ENCODE measurements at places on chromosomes 6 and 20.
A peak's percentile ranks its signal among the peaks of the same experiment; 100 is the strongest.

DNA sequence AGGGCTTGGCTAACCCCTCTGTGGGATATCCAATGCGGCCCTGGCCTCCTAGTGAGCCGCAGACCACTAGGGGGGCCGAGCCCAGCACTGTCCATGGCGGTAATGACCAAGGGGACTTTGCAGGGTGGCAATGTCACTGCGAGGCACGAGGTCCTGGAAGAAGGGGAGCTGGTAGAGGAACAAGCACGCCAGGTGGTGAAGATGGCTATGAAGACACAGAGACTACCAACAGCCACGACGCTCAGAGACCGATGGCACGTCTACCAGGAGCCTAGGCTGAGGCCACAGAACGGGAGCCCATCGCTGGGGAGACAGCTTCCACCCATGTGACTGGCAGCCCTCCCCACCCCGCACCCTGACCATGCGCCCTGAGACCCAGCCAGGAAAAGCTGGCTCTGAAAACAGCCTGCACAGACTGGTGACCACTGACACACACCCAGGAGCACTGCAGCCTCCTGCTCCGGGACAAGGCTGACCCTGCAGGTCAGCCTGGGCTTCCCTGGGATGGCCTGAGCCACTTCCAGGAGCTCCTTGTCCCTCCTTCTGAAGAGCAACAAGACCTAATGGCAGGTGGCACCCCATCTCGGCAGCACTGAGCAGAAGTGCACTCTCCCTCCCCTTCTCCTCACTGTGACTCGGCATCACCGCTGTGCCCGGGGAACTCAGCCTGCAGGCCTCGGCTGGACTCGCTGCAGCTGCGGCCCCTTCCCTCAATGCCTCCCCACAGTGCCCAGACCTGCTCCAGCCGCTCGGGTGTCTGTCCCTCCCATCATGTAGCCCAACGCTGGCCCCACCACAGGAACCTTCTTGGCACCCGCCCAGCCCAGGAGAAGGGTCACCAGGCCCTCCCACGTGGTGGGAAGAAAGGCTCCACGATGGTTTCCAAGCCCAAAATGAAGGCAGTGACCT lies 56.9 kb downstream of the GNAS-AS1 start:
- DNase-seq: no peak

GRCh38 chr20:9407805-9408421 lies 106.5 kb upstream of the LAMP5 start:
- DNase-seq: peak; percentile 59

DNA sequence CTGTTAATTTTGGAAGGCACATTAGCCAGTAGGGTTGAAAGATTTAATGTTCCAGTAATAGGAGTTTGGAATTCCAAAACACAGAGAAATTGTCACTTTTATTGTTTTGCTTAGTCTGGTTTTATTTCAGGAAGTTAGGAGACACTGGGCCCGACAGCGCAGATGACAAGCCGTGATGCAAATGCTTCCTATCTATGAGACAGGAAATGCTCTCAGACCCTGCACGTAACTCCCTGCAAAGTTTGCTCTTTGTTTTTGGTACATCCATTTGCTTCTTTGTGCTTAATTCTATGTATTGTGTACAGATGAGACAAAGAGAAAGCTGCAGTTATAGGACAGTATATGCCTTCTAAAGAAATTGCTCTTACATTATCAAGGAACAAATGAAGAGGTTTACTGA lies 201.6 kb upstream of the SGK1 start:
- DNase-seq: no peak

DNA sequence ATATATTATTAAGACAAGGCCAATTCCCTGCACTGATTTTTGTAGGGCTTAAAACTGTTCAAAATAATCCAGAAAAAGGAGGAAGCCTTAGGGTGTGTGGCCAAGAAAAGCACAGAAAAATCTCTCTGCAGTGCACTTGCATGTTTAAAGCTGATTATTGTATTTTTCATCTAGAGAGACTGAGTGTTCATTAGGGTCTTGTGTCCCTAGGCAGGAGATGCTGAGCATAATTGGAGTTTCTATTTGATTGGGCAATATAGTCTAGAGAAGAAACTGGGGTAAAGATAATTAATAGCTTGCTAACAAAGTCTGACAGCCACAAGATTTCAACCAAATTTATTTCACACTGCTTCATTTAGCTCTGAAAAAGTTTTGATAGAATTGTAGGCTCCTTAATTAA lies 2.4 kb downstream of the FLRT3 start:
- no peak for DNase-seq

GRCh38 chr6:10451394-10451793 lies 36.5 kb upstream of the TFAP2A start:
- no peak for DNase-seq

DNA sequence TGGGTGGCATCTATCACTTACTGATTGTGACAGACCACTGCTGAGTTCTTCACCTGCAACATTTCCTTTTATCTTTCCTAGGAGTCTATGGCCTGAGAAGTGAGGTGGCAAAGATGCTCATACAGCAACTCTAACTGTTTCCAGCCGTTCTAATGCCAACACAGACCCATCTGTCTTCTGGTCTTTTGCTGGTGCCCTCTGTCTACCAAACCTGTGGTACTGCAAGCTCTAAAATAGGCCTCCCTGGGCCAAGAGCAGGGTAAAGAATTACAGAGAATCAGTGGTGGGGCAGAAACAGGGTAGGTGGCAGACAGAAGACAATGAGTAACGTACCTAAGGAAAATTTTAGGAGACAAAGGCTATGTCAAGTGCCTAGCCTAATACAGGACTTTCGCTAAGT lies 611.0 kb upstream of the FLRT3 start:
- no peak for DNase-seq

GRCh38 chr20:63083831-63084562 lies 77.2 kb upstream of the BHLHE23 start:
- DNase-seq: no peak

- DNase-seq: no peak
Measured at GRCh38 chr6:98382246-98382645, 452.1 kb upstream of the POU3F2 start.

- DNase-seq: no peak
Measured at GRCh38 chr6:149940672-149940982, 1.2 kb upstream of the ULBP2 start.

- DNase-seq: no peak
Measured at GRCh38 chr6:106199331-106199730, 113.2 kb downstream of the PRDM1 start.

DNA sequence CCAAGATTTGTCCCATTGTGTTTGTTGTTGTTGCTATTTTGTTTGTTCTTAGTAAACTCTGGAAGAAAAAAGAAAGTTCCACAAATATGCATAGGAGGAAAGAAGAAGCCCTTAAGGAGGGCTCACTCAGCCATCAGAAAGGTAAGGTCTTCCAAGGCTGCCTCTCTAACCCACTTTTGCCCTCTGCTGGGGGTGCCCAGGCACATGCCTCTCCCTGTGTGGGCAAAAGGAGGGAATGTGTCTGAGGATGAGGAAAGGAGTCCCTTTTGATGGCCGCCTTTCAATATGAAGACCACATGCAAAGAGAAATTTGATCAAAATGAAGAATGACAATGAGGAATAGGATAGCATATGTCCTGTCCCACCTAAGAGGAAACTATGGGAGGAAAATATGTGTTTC lies 248.2 kb upstream of the POU3F2 start:
- DNase-seq: no peak

GRCh38 chr6:104186831-104187230 lies 672.9 kb downstream of the HACE1 start:
- no peak for DNase-seq

- DNase-seq: no peak
Measured at GRCh38 chr20:23585449-23585807, 17.1 kb upstream of the CST9L start.

DNA sequence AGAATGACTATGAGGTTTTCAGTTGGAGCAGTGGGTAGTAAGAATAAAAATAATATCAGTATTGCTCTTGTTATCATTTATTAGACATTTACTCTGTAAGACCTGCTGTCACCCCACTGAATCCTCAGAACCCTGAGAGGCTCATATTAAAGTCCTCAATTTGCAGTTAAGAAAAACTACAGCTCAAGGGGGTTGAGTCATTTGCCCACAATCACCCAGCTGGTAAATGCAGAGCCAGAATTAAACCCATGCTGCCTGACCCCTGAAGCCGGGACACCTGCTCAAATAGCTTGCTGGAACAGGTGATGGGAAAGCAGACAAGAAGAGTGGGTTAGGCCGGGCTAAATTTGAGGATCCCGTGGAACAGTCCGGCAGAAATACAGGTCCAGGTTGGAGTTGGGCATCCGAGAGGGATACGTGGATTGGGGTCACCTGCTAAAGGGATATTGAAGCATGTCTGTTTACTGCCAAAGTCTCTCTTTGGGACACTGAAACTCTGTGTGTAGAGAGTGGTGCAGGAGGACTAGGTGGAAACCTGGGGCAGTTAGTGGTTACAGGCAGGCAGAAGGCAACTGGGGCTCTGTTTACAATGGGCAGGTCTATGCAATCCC lies 344.1 kb downstream of the CDC5L start:
- DNase-seq: no peak

DNA sequence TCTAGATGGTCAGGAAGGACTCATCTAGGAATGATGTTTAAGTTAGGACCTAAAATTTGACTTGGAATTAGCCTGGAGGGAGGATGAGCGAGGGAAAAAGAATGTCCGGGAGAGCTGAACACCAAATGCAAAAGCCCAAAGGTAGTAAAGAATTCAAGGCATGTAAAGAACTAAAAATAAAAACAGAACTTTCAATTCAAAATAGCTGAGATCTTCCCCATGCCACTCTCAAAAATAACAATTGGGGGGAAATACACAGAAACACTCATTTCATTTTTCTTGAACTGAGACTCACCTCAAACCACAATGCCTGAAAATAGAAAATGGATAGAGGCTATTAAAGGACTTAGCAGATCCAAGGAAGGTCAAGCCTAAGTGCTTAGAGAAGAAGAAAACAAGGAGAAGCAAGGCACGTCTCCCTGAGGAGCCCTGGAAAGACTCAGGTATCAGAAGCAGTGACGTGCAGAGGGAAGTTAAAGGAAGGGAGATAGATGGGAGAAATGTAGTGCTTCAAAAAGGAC lies 10.4 kb downstream of the PXT1 start:
- DNase-seq: no peak

DNA sequence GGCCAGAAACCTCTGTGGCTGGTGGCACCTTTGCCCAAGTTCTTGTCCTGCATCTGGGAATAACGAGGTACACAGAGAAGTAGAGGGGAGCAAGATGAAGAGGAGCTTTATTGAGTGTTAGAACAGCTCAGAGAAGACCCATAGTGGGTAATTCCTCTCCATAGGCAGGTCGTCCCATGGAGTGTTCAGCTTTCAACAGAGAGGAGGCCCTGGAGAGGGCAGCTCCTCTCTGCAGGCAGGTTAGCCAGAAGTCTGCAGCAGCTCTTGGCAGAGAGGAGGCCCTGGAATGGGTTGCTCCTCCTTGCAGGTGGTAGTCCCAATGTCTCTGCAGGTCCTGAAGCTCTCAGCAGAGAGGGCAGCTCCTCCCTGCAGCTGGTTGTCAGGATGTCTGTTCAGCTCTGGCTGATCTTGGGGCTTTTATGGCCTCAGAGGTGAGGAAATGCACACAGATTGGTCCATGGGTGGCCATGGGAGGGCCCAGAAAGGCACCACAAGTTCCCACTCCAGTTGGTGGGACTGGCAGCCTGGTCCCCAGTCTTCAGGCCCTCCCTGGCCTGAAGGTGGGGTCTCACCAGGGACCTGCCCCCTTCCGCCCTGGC lies 89.0 kb downstream of the IPCEF1 start:
- no peak for DNase-seq

DNA sequence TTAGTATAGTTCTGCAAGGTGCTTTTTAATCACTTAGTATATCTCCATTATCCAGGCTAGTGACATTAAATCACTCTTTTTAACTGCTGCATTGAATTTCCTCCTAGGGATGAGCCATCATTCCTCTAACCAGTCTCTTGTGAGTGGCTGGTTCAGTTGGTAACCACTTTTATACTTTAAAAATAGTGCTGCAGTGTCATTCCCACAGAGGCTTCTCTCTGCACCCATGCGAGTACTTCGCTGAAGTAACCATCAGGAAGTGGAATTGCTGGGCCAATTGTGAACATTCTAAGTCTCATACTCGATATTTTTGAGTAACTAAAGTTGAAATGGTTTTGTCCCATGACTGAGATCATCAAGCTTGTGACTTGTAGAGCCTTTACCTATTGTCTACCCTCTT lies 2.1 kb downstream of the BTN3A2 start:
- DNase-seq: no peak

DNA sequence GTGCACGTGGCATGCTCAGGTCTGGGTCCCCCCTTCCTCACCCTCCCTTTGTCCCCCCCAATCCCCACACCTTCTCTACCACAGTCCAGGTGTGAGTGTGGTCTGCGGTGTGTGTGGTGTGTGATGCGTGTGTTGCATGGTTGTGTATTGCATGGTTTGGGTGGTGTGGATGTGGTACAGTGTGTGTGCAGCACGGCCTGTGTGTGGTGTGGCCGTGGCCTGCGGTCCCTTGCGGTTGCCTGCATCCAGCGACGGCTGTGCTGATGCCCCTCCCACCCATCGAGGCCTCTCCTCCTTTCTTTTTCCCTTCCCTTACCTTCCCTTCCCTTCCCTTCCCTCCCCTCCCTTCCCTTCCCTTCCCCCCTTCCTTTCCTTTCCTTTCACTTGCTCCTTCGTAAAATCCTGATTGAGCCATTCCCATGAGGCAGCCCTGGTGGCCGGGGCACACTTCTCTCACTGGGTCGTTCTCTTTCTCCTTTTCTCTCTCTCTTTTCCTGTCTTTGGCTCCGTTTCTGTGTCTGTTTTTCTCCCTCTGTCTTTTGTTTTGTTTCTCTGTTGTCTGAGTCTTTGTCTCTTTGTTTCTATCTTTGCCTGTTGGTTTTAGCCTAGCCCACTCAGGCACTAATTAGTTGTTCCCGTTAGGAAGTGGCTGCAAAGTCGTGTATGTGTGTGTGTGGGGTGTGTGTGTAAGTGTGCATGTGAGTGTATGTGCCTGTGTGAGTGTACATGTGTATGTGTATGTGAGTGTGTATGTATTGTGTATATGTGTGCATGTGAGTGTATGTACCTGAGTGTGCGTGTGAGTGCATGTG lies 65.7 kb downstream of the SRC start:
- DNase-seq: no peak

- no peak for DNase-seq
Measured at GRCh38 chr6:139940741-139941729, 566.6 kb upstream of the CITED2 start.

GRCh38 chr6:144683216-144684070 lies 398.3 kb downstream of the UTRN start:
- DNase-seq: no peak

DNA sequence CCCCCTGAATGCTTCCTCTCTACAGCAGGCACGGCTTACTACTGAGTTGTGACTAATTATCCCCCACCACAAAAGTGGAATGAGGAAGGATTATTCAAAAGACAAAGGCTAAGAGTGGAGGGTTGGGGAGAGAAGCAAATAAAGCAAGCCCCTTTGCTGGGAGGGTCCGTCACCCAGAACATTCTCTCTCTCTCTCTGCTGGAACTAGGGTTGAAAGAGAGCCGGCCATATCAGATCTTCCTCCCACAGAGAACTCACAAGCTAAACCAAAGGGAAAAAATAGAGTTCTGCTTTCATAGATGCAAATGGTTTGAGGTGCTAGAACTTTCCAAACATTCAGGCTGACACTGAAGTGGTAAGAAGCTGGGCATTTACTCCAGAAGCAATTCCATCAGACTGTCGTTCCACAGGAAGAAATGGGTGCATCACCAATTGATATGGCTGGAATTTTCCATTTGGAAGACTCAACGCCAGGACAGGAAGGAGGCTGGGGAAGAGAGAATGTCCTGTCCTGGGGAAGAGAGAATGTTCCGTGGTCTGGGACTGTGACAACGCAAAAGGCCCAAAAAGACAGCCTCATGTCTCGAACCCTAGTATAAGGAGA lies 7.9 kb downstream of the ZMYND8 start:
- no peak for DNase-seq

Data from brain pericyte (primary cell).